ENCODE measurements at places on chromosomes 7 and 10.

DNA sequence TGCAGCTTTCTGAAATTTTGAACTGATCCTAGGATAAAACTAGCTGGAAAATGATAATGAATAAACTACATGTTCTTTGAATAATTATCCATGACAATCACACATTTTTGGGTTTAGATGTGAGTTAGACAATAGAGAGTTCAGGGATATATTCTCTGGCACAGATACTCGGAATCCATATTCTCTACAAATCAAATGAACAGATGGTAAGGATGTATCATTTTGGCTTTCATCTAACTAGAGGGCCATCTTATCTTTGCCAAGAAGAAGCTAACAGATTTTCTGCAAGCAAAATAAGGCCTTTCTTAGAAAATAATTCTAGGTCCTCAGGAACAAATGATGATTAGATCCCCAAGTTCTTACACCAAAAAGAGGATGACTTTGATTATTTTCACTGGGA lies 355.9 kb upstream of the C7orf33 start:
- no peak for DNase-seq

GRCh38 chr7:112452102-112452888 lies 2.0 kb downstream of the IFRD1 start:
- peak; percentile 67 for DNase-seq

GRCh38 chr10:96830511-96831199 lies 1.4 kb upstream of the LCOR start:
- DNase-seq: peak; percentile 73

DNA sequence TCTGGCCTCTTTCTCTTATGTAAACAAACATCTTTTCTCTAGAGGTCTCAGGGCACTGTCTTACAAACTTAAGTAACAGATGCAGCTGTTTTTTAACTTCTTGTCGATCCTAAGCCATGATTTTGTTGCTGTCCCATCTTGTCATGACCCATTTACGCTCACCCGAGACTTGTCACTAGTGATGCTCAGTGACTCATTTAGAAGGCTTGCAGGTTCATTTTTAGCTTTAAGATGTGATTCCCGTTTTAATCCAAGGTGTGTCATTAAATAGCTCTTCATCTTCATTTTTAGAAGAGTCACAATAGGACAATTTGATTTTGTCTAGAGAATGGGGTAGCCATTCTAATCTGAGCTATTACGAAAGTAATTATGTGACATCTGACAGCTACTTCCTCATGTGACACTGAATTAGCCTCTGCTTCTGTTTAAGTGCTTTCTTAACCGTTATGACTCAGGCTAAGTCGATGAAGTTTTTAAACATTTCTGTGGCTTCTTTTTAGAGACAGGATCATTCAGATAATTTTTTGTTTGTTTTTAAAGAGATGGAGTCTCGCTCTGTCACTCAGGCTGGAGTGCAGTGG lies 42.7 kb downstream of the SPDYE5 start:
- DNase-seq: peak; percentile 51

DNA sequence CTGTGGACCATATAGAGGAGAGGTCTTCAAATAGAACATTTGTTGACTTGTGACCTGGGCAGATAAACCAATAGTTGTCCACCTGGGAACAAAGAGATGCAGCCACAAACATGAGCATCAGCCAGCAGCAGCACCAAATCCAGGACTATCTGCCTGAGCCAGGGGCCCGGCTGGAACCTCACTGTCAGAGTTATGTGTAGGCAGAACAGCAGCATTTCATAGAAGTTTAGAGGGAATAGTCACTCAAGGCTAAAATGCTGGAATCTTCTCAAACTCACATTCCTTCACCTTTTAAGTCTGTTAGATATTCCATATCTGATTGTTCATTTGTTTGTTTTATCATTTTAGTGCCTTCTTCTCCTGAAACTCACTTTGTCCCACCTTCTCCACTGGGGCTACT lies 72.2 kb upstream of the IL6 start:
- DNase-seq: no peak

- DNase-seq: no peak
These were observed 41.6 kb downstream of the PDSS1 start for GRCh38 chr10:26739071-26739631.

GRCh38 chr7:46544396-46545008 lies 623.4 kb upstream of the IGFBP3 start:
- peak; percentile 83 for DNase-seq

- DNase-seq: no peak
These were observed 379.2 kb downstream of the CALN1 start for GRCh38 chr7:72032934-72033333.

GRCh38 chr7:154906736-154907355 lies 96.1 kb downstream of the PAXIP1 start:
- DNase-seq: no peak

- no peak for DNase-seq
These were observed 399.1 kb downstream of the GATA3 start for GRCh38 chr10:8453587-8453986.

DNA sequence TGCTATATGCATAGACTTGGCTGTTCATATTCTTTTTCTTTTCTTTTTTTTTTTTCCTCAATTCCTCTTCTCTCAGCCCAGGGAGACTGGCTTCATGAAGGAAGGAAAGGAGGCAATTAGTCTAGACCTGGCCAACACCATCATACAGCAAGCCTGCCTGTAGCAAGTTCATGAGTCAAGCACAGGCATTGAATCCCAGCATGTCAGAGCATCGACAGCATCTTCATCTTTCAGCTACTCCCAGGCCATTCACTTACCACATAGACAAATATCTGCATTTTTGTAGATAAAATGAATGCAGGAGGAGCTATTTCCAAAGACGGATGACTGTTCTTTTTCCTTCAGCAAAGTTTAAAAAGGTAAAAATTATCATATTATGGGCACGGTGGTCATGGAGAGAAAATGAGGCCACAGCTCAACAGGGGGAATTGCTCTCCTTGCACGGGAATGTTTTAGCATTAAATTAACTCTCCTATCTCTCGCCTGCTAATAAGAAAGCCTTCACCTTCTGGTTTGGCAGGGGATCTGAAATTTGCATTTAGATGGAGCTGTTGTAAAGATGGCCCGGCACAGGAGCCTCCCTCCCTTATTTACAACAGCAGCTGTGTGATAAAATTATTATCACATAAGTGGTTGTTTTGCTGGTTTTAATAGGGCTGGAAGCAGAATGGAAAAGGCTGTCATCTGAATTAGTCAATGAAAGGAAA lies 626.5 kb upstream of the AUTS2 start:
- DNase-seq: no peak

DNA sequence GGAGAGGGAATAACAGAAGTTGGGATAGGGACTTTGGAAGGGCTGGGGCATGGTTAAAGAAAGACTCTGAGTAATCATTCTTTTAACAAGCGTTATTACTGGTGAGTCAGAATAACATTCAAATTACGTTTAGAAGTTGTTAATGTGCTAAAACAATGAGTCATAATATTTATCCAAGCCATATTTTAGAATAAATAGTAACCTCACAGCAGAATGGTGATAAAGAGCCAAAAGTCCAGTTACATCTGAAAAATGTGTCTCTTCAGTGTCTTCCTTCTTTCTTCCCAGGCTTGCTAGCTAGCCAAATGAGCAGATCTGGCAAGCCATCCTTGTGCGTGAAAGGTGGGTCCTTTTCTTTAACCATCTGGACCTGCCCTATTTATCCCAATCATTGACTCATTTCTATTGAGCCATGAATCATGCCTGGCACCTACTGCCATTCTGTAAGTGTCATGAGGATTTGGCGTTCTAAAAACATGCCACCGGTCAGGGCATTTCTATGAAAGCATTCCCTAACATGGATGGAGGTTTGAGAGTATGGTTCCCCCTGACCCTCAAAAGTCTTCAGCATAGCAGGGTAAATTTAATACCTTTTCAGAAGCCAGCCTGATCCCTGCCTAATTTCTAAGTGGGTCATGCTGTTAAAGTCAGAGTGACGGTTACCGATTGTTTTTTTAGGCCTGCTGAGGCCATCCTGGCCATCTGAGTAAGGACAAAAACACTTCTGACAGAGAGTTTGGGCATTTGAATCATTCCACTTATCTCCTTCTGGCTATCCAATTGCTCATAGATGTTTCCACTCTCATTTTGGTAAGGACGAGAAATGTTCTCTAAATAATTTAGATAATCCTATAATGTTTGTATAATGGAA lies 26.9 kb downstream of the MYPN start:
- DNase-seq: peak; percentile 96

DNA sequence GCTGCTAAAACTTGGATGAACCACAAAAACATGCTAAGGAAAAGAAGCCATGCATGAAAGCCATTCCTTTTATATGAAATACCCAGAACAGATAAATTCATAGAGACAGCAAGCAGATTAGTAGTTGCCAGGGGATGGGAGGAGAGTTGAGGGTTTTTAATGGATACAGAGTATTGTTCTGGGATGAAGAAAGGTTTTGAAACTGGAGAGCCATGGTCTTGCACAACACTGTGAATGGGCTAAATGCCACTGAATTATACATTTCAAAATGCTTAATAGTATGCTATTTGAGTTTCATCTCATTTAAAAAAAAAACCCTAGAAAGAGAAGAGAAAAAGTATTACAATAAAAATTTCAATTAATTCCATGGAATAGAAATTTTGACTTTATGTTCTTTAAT lies 154.3 kb downstream of the GNAT3 start:
- peak; percentile 60 for DNase-seq

DNA sequence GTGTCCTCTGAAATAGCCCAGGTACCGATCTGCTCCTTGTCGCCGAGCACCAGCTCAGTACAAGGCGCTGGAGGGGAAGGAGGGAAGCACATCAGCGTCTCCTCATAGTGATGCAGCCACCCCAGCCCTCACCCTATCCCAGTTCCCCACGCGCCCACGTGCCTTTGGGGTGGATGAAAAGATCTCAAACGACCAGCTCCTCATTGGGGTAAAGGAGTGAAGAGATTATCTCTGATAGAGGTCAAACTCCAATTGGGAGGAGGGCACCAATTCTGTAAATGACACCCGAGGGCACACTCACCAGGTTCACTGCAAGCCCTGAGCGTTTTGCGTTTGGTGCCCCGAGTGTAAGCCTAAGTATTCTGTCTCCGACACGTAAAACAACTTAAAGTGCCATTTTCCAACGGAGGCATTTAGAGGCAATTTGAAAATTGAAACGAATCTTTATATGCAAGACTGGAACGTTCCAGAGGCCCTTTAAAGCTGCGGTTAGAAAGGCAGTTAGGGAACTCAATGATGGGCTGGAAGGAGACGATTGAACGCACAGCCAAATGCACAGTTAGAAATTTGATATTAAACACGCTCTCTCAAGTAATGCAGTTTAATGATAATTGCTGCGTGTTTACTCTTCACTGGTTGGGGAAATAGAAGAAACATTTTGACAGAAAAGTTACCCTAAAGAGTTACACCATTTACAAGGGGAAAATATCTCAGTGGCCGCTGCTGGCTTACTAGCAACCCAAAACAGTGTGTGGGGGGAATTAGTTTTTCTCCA lies 8.9 kb upstream of the EMX2 start:
- no peak for DNase-seq

- no peak for DNase-seq
These were observed 150.3 kb downstream of the RNF216 start for GRCh38 chr7:5631152-5631551.

DNA sequence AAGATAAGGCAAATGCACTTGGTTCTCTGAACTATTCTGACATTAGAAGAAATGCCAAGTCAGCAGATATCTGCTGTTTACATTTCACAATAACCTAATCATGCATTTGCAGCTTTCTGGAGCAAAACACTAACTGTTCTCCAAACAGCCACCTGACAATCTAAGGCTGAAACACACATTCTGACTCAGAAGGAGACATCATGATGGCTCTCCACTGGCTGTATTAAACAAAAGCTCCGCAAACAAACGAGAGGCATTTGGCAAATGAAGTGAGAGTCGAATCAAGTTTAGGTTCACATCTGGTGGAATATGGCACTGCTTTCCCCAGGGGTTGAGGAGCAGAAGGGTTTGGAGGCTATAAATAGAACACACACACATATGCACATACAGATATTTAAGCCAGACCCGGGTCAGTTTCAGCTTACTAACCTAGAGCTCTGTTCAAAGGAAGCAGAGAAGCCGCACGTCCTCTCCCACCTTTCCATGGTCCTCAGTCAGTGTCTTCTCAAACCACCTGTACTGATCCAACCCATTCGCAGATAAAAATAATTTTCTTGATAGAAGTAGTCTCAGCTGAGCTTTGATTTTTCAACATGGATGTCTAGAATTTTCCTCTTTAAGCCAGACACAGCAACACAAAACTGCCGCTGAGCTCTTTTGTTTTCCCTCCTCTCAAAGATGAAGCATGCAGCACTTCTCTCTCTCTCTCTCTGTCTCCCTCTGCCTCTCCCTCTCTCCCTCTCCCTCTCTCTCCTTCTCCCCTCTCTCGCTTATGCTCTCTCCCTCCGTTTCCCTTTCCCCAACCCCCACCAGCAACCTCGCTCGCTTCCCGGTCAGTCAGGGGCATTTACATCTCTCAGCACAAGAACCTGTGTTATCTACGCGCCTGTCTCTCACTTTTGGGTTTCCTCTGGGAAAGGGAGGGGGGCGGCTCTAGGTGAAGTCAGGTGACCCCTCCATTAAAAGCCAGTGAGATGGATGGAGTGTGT lies 682.8 kb downstream of the MAGI2 start:
- DNase-seq: peak; percentile 30

DNA sequence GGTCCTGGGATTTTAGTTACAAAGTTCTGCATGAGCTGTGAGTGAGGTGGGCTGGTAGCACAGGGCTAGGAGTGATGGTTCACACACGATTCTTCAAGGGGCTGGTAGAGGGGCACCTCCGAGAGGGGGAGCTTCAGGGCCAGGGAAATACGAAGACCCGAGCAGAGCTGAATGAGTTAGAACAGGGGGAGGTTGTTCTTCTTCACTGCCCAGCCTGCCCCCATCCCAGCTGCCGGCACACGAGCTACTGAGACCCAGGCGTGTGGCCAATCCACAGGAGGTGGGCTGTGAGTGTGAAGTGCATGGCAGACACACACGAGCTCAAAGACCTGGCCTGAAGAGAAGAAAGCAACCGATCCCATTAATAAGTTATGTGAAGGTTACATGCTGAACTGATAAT lies 256.2 kb upstream of the ZNF32 start:
- no peak for DNase-seq

- no peak for DNase-seq
These were observed 12.4 kb downstream of the MAT1A start for GRCh38 chr10:80277016-80277415.

- DNase-seq: peak; percentile 32
These were observed 3.1 kb downstream of the HPS6 start for GRCh38 chr10:102068216-102068615.

- no peak for DNase-seq
These were observed 250.9 kb downstream of the PHF14 start for GRCh38 chr7:11224535-11224934.

GRCh38 chr10:88233870-88234269 lies 349.2 kb downstream of the RNLS start:
- DNase-seq: no peak

All from fibroblast of mammary gland (primary cell).